ENCODE measurements at places on chromosomes 3 and 15.

- no peak for DNase-seq
These were observed 78.8 kb downstream of the TLE3 start for GRCh38 chr15:70018646-70019600.

- no peak for DNase-seq
These were observed 372.3 kb downstream of the SV2B start for GRCh38 chr15:91472316-91472756.

DNA sequence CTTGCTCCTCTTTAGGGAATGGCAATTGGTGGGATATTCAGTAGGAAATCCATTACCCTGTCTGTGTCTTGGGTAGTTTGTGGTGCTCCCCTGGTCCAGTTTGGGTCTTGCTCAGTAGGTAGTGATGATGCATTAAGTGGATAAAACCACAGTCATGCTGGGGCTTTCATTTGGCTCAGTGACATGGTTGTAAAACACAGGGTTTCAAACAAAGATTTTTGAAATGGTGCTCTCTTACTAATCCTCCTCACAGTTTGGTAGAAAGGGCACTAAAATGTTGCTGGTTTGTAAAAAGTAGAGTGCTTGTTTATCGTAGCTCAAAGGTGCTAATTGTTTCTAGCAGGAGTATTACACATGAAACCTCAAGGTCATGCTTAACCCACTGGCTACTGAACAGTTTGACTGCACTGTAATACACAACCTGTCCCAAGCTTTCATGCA lies 22.9 kb downstream of the BBX start:
- DNase-seq = no peak

GRCh38 chr15:88994286-88994685 lies 81.1 kb upstream of the MFGE8 start:
- no peak for DNase-seq

Data from foreskin keratinocyte (primary cell).